ENCODE measurements at places on chromosomes 1 and 21.

DNA sequence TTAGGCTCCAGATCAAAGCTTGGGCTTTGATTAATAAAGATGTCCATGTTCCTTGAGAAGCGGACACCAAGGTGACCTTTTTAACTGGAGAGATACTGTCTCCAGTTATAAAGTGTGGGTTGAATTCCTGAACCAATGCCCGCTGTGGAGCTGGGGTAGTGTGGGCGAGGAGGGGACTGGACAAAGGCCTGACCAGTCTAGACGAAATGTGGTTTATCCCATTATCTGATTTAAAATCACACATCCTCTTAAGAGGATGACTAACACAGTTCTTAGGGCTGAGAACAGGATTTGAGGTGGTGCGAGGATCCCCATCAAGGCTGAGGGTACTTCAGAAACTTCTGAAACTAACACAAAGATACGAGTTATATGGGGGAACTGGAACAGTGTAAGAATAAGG lies 84.5 kb upstream of the GCLM start:
- no peak for DNase-seq

GRCh38 chr1:23483321-23484252 lies at the start of gene ASAP3:
Gene ASAP3 (minus strand): TSS chr1:23484179. CDS start chr1:23484133, 46 bp downstream.
- no peak for DNase-seq

GRCh38 chr1:27556781-27557595 lies 47.0 kb downstream of the AHDC1 start:
- DNase-seq: peak; percentile 94

DNA sequence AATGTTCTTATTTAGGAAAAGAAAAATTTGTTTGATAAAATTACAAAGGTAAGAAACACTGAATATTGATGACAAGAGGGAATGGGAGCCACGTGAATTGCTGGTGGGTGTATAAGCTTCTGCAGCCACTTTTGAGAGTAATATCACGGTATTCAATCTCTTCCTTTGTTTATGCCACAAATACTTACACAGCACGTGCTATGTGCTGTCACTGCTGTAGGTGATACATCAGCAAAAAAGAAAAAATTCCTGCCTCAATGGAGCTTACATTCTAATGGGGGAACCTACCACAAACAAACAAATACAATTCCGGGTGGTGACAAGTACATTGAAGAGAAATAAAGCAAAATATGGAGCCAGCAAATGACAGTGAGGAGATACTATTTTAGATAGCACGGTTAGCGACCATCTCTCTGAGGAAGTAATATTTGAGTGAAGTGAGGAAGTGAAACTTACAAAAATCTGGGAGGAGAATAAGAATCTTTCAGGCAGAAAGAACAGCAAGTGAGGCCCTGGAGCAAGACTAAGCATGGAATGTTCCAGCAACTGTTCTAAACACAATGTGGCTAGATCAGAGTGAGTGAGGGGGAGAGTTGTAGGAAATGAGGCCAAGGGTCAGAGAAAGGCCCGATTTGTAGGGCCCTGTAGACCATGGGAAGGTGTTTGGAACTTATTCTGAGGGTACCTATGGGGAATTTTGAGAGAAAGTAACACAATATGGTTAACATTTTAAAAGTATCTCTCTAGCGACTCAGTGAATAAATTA lies 2.6 kb upstream of the FCRLB start:
- no peak for DNase-seq

GRCh38 chr1:25347556-25347955 lies 9.4 kb downstream of the TMEM50A start:
- no peak for DNase-seq

- DNase-seq: no peak
These were observed 68.6 kb downstream of the MDM4 start for GRCh38 chr1:204584699-204585372.

DNA sequence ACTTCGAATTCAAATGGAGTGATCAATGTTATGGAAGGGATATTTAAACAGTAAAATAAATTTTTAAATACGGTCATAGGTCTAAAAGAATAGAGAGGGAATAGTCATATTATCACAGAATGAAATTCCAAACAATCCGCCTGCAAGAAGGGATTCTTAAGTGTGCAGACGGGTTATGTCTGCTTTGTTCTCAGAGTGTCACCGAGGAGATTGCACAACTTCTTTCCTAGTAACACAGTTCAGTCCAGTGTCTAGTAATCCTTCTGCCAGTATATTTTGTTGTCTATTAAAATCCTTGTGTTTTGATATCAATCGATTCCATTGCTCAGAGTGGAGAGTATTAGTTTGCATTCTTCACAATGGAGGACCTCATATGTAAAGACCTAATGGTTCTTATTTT lies 48.4 kb downstream of the LRRC53 start:
- DNase-seq: no peak

DNA sequence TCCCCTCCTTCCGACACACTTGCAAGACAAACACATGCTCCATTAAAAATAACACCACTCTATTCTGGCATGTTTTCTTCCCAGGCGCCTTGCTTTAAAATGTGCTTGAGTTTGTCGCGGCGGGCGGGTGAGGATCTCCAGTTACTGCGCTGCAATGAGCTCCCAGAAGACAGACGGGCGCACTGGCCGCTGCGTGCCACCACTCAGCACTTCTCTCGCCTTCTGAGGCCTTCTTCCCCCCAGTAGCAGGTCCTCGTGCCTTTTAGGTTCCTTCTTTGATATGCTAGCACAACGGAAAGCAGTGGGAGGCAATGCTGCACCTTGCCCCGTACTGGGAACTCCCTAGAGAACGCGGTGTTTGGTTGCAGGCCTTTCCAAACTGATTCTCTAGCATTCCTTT lies 279.5 kb upstream of the NR5A2 start:
- DNase-seq: no peak

GRCh38 chr1:214979191-214979590 lies 103.3 kb upstream of the KCNK2 start:
- DNase-seq: no peak

DNA sequence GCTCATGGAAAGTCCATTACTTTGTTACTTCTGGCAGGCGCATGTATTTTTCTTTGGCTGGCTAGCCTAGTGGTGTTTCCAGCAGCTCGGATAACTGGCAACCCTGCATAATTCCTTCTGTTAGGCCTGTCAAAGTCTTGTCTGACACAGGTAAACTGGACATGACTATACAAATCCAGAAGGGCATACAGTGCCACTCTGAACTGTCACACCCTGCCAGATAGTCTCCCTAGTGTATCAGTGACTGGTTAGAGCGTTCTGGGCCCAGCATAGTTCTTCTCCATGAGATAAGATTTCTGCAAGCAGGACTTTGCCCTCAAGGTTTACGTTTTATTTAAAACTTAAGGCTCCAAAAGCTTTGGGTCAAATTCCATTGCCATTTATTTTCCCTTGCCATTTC lies 177.7 kb upstream of the GORAB start:
- DNase-seq: no peak

GRCh38 chr1:47837056-47837830 lies 159.9 kb downstream of the TRABD2B start:
- DNase-seq: no peak

DNA sequence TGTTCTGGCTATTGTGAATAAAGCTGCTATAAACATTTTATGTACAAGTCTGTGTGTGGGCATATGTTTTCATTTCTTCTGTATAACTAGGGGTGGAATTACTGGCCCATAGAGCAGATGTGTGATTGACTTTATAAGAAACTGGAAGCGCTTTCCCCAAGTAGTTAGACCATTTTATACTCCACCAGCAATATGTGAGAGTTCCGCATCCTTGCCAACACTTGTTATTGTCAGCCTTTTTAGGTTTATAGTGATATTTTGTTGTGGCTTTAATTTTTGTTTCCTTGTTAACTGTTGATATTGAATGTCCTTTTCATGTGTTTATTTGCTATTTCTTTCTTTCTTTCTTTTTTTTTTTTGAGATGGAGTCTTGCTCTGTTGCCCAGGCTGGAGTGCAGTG lies 9.4 kb downstream of the MAN1C1 start:
- DNase-seq: no peak

GRCh38 chr1:246577720-246578106 lies 11.5 kb downstream of the CNST start:
- DNase-seq: no peak

GRCh38 chr1:182833271-182833670 lies 5.9 kb upstream of the DHX9 start:
- DNase-seq: no peak

Measured in D721Med (cell line).